Activated CD8-positive, alpha-beta memory T cell treated with anti-CD3 and anti-CD28 coated beads, Interleukin-2, amount 50 U/mL, for 4 hours (primary cell): ENCODE measurements at places on chromosomes 1 and 21.

DNA sequence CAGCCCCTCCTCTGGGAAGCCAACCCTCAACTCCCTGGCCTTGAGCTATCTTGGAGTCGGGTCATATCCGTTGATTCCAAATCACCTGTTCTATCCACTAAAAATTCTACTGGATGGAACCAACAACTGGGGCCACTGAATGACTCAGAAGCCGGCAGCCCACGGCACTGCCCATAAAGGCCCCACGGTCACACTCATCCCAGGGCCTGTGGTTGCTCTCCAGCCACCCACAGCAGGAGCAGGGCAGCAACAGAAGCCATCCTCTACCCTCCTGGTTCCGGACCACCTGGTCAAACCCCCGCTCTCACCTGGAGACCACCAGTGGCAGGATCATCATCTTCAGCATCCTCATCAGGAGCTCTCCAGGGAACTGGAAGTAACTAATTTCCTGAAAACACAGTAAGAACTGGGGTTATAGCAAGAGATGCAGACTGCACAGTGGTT is 8.4 kb downstream of the SLC1A7 start:
- no peak for DNase-seq

DNA sequence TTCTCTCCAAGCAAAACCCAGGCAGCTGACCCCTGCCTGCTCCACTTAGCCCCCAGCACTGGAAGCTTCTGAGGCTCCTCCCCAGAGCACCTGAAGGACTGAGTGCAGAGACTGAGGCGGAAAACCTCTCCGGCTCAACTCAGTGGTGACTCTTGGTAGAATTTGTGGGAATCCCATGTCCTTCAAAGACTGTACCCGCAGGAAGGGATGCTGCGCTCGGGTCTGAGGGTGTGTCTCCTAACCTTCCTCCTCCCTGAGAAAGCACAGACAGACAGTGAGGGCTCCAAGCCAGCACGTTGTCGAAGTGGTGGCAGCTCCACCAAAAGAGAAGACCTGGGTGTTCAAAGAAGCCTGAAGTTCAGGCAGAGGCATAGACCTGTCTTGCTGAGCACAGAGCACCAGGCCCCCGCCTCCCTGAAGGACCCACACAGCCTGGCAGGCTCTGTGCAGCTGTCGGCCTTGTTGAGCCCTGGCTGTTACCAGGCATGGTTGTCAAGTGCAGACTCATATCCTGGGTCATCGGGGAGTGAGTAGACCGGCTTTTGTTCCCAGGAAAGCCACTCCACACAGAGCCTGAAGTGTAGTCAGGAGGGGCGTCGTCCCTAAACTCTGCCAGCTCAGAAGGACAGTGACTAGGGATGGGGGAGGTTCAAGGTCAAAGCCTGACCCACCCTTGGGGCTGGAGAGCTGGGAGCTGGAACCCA is 36.7 kb downstream of the CSMD2 start:
- no peak for DNase-seq

DNA sequence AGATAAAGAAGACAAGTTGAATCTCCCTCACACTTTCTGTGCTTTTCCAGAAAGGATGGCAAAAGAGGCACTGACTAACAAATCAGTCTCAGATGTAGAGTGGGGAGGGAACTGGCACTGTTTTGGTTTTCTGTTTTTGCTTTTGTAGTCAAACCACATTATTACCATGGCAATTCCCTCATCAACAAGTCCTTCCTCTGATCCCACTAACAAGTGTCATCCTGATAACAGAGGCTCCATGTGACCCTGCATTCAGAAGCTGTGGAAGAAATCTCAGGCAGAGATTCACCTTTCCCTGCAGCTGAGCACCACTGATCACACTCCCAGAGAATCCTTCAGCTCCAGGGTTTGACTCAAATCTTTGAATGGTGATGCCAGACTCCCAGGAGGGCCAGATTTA is 203.4 kb downstream of the TNR start:
- DNase-seq, result no peak

DNA sequence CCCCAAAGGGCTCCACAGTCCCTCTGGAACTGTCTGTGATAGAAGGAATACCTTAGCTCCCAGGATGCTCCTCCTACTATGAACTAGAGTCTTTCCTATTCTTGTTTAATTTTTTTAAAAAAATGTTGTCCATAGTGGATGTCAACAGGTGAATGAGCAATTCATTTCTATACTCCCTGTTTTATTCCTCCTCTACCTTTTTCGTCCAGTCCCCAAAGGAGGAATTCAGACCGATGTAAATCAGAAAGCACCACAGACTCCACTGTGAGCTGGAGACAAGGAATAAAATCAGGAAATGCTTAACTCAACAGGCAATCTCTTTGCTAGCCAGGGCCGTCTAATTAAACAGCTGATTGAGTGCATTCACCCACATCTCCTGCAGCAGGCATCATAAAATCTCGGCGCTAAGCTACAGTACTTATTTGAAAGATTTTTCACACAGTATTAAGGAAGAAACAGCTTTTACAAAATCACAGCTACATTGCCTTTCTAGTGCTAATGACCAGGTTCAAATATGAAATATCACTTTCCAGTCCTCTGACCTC is 381.6 kb downstream of the SIPA1L2 start:
- no peak for DNase-seq

DNA sequence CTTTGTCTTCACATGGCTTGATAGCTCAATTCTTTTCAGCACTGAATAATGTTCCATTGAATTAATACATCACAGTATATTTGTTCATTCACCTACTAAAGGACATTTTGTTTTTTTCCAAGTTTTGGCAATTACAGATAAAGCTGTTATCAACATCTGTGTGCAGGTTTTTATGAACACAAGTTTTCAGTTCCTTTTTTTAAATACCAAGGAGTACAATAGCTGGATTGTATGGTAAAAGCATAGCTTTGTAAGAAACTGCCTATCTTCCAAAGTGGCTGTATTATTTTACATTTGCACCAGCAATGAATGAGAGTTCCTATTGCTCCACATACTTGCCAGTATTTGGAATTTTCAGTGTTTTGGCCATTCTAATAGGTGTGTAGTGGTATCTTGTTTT is 4.8 kb upstream of the MCOLN2 start:
- no peak for DNase-seq

- DNase-seq, result no peak
Observed at GRCh38 chr21:45154511-45155508, 80.4 kb downstream of the ADARB1 start.

DNA sequence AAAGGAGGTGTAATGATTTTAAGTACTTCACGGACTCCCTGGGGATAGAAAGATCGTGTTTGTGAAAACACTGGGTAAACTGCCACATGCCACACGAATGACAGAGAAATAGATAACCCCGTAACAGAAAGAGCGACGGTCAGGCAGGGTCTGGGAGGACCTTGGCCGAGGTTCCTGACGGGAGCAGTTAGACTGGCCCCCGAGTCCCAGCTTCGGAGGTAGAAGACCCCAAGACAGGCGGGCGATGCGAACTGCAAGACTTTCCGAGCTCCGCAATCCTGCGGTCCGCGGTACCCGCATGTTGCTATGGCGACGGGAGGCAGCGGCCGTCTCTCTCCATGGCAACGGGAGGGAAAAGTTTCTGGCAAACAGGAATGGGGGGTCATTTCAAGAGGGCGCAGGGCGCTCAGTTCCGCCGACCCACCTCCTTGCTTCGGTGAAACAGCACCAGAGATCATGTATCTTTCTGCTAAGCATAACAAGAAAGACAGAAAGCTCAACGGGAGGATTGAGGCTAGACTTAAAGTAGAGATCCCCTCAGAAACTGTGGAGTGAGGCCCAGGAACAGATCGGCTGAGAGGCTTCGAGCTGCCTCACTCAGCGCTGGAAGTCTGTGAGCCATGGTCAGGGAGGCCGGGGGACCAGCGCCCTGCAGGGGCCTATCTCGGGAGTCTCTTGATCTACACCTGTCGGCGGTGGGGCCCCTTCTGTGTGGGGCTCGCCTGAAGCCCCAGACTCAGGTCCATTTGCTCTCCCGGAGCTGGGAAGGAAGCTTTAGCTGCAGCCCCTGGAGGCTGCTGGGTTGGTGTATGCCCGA is 685 bp upstream of the SYT6 start:
- DNase-seq, result no peak

DNA sequence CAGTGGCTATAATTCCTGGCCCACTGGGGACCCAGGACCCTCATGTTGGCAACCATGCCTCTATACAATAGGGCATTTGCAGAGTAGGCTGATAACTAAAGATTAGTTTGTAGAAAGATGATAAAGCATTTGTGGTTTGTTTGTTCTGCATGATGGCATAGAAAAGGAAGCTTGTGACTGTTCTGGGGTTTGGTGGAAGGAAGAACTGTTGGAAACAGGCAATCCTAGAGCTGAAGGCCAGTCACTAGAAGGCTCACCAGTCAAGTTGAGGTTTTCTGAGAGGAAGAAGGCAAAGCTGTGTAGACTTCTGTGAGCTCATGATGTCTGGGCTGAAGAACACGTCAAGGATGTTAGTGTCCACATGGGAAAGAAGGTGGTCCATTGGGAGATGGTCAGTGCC is 140.3 kb upstream of the VANGL1 start:
- DNase-seq, result no peak
